AG04450 (cell line): ENCODE measurements at places on chromosomes 16 and 17. TPM values are rescaled to one million over a fixed set of nuclear protein-coding genes. Genes with fewer than 3 reads are reported as not detected.

FSCN2 gene
- polyA plus RNA-seq, result 0.26 and 0.41 TPM in 2 replicates

P2RX5 gene
- polyA plus RNA-seq, result 4.5 and 6.4 TPM in 2 replicates

TBC1D28 gene
- polyA plus RNA-seq, result not detected in 2 replicates

KRTAP1-5 gene
- polyA plus RNA-seq, result 16.9 and 20.2 TPM in 2 replicates

PRAC1 gene
- polyA plus RNA-seq, result not detected in 2 replicates
